HT-29 (cell line): ENCODE measurements at places on chromosomes 12 and 14.

GRCh38 chr14:42421377-42422078, 814.9 kb downstream of the LRFN5 start:
- no peak for DNase-seq

DNA sequence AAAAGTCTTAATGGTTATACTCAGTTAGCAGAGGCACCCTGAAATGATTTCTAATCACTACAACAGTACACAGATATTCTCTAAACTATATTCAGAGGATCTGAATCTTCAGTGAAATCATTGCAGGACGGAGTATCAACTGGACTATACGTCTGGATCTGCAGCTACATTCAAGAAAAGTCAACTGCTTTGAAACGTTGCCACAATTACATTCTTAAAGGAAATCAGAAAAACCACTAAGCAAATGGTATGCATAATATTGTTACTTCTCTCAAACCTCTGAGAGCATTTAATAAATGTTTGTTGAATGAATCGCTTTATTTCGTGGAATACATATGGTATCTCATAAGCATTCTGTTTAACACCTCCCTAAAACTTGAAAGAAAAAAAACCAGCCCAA, 67.4 kb downstream of the MED13L start:
- DNase-seq, result no peak

- peak; percentile 86 for DNase-seq
Measured at GRCh38 chr12:12327802-12328201, 22.2 kb downstream of the MANSC1 start.

- no peak for DNase-seq
Measured at GRCh38 chr14:68632054-68632895, 160.6 kb downstream of the ZFP36L1 start.

GRCh38 chr12:12715459-12716150, 1.6 kb upstream of the CDKN1B start:
- DNase-seq, result peak; percentile 59

- no peak for DNase-seq
Measured at GRCh38 chr12:100445081-100445481, 28.6 kb upstream of the NR1H4 start.

- DNase-seq, result no peak
Measured at GRCh38 chr12:94831081-94831751, 172.3 kb downstream of the NDUFA12 start.

DNA sequence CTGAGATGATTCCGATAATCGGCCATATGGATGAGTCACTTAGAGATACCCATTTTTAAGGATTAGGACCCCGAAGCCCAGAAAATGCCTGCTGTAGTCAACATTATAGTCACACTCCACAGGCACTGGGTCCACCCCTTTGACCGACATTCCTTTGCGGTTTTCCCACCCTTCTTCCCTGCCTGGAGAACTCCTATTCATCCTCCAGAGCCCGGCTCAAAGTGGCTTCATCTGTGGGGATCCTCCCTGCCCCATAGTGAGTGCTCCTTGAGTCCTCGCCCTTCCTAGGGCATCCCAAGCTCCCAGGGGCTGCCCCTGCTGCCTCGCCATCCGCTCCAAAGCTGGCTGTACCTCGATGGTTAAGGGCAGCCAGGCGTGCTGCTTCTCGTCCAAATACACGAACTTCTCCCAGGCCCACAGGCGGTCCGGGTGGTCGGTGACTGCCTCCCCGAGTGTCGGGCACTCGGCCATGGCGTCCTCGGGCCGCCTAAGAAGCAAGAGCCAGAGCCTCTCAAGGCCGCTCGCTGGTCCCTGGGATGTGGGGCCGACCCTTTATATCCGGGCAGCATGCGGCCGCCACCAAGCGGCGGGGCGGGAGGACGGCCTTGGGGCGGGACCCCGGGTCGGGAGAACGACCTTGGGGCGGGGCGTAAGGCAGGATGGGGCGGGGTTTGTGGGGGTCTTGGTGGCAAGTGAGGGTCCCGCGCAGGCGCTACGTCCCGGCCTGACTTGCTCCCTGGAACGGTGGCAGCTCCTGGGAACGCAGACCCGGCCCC, at the start of gene TCL1A:
Gene TCL1A (minus strand): TSS at position 530 of the 776 bp plus-strand sequence. CDS start 59 bp downstream, at position 471.
- no peak for DNase-seq

GRCh38 chr12:64412459-64412858, 8.3 kb downstream of the XPOT start:
- no peak for DNase-seq

DNA sequence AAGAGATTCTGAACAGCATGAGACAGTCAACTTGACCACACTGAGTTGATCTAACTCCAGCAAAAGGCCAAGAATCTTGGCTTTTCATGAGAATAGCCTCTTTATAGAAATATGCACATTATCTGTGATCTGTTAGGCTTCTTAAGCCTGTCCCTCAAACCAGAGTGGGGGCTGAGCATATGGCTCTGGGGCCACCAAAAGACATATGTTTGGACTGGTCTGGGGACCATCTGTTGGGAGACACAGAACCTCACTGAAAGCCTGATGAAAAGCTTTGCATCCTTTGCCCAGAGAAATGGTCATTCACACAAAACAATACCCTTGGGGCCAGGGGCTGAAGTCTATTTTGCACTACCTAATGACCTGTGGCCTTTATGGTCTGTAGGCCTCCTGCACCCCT, 165.3 kb upstream of the PRMT8 start:
- no peak for DNase-seq

DNA sequence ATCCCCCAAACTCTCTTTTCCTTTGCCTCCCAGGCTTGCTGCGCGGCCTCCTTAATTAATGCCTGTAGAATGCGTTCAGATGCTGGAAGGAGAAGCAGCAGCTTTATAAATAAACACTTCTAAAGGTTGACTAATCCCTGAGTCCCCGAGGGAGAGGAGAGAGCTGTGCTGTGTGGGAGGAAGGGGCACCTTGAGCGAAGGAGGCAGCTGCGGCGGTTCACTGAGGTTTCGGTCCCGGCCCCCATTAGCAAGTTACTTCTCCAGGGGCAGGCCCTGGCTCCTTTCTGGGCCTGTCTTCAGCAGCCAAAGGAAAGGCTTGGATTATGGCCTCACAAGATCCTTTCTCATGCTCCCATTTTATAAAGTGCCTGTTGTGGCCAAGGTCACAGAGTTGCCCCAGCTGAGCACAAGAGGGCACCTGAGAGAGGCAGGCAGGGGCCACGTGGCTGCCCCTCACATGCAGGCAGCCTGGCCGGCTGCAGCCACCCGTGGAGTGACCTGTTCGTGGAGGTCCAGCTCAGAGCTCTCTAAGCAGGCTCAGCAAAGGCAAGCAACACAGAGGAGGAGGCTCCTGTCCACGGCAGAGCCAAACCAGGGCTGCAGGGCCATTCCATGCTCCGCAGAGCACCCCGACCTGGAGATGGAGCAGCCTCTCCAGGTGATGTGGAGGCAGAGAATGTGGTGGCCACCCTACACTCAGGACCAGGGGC, 15.0 kb upstream of the CACNA2D4 start:
- DNase-seq, result no peak

- peak; percentile 75 for DNase-seq
Measured at GRCh38 chr12:11553871-11554533, 95.5 kb upstream of the ETV6 start.

DNA sequence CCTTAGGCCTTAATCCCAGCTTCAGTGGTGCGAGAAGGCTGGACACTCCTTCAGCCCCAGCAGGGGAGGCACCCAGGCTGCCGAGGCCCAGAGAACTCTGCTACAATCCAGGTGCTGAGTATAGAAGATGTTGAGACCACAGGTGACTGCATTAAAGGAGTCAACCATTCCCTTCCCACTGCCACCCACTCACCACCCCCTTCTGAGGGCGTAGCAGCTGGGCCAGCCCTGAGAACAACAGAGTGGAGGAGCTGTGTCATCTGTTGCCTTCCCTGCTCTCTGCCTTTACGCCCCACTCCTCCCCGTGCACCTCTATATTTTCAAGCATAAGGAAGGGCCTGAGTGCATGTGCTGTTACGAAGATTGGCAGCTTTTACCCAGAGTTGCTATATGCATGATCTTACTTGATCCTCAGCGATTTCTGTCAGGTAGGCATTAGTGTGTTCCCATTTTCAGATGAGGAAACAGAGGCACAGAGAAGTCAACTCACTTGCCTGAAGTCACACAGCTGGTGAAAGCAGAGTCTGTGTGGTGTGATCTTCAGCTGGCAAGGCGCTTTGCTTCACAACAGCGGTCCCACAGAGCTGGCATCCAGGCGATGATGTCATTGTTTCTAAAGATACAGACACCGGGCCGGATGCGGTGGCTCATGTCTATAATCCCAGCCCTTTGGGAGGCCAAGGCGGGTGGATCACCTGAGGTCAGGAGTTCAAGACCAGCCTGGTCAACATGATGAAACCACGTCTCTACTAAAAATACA, 46.7 kb downstream of the RIN3 start:
- DNase-seq, result no peak

- DNase-seq, result peak; percentile 89
Measured at GRCh38 chr12:95738024-95738611, 52.4 kb downstream of the NTN4 start.

GRCh38 chr12:6574576-6575295, 6.6 kb upstream of the NOP2 start:
- DNase-seq, result no peak

DNA sequence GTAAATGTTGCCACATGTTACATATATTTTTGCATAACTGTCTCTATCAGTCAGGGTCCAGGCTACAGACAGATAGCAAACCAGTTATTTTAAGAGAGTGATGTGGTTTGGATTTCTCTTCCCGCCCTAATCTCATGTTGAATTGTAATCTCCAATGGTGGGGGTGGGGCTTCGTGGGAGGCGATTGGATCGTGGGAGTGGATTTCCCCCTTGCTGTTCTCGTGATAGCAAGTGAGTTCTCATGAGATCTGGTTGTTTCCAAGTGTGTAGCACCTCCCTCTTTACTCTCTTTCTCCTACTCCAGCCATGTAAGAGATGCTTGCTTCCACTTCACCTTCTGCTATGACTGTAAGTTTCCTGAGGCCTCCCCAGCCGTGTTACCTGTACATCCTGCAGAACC, 704.2 kb upstream of the TBX3 start:
- DNase-seq, result no peak

DNA sequence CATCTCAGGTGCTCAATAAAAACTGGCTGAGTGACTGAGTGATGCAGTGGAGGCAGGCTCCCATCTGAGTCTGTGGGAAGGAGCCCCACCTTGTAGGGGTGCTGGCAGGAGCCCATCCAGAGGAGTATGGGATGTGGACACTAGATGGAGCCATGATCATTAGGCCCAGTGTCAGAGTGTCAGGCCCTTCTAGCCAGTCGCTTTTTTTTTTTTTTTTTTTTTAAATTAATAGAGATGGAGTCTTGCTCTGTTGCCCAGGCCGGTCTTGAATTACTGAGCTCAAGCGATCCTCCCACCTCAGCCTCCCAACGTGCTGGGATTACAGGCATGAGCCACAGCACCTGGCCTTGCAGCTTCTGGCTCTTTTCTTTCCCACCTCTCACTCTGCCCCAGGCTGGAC, 11.5 kb downstream of the RITA1 start:
- DNase-seq, result peak; percentile 91

- peak; percentile 87 for DNase-seq
Measured at GRCh38 chr14:53613404-53614253, 343.0 kb downstream of the BMP4 start.

DNA sequence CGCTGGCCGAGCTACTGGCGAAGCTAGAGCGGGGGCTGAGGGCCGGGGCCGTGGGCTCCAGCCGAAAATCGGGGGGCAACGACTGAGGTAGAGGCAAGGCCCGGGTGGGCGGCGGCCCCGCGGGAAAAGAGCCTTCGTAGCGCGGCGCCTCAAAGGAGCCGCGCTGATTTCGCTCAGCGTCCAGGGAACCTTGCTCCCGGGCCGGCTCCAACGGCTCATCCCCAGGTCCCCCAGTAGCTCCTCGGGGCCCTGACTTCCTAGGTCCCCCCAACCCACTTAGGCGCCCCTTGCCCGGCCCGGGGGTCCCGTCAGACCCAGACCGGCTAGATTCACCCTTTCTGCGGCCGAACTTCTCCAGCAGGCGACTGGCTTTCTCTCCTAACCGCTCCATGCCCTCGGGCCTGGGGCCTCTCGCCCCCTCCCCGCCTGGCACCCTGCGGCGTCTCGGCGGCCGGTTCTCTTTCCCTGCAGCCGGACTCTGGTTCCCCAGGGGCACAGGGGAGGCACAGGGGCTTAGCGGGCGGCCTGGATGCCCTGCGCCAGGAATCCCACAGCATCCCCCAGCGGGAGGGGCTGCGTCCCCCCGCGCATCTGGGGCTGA, 375 bp downstream of the AJUBA start:
- no peak for DNase-seq

- no peak for DNase-seq
Measured at GRCh38 chr14:51022769-51023168, 72.1 kb downstream of the TRIM9 start.

DNA sequence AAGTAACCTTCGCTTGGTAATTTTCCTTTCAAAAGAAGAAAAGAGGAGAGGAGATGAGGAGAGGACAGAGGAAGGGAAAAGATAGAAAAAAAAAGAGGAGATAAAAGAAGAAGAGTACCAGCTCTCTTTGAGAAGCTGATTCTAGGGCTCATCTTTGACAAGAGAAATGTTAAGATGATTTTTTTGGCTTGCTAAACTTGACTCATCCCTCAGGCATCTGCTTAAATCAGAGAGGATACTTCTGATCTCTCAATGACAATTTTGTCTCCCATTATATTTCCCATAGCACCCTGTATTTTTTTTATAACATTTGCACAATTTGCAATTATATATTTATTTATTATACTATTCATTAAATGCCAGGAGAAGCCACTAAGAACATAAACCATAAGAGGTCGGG, 17.1 kb downstream of the SYT1 start:
- no peak for DNase-seq
